Activated T-cell treated with anti-CD3 and anti-CD28 coated beads, Interleukin-2, amount 50 U/mL, for 72 hours (primary cell): ENCODE measurements at places on chromosomes 5 and 9. TPM values are rescaled to one million over a fixed set of nuclear protein-coding genes. Genes with fewer than 3 reads are reported as not detected.

SPATA31A3 gene
- not detected for total RNA-seq

MEIKIN gene
- total RNA-seq: 0.19 TPM

RASEF gene
- not detected for total RNA-seq

GARNL3 gene
- total RNA-seq: 4.7 TPM

SH3GL2 gene
- total RNA-seq: not detected

ASTN2 gene
- 4.2 TPM for total RNA-seq

RFX3 gene
- 20.1 TPM for total RNA-seq

BRINP1 gene
- not detected for total RNA-seq

FOXD4L6 gene
- total RNA-seq: 0.21 TPM

TUSC1 gene
- total RNA-seq: 0.25 TPM

FLT4 gene
- total RNA-seq: 1.7 TPM

FBP2 gene
- not detected for total RNA-seq

PCDHB13 gene
- not detected for total RNA-seq

ORM2 gene
- not detected for total RNA-seq

HSPA9 gene
- 448 TPM for total RNA-seq

PCDHGA6 gene
- total RNA-seq: 0.16 TPM

ADAMTS6 gene
- total RNA-seq: 2.5 TPM

ECM2 gene
- not detected for total RNA-seq

LCN15 gene
- not detected for total RNA-seq

GKAP1 gene
- total RNA-seq: 12.2 TPM

ARHGEF37 gene
- total RNA-seq: 3.7 TPM

GDA gene
- total RNA-seq: not detected

FCN1 gene
- not detected for total RNA-seq

CAMK2A gene
- total RNA-seq: not detected

CHSY3 gene
- not detected for total RNA-seq

ISL1 gene
- not detected for total RNA-seq

CAVIN4 gene
- total RNA-seq: 0.10 TPM

CCDC171 gene
- 4.9 TPM for total RNA-seq

MYOT gene
- total RNA-seq: not detected

CCT5 gene
- total RNA-seq: 218 TPM

COL23A1 gene
- 0.86 TPM for total RNA-seq

SCGB3A2 gene
- not detected for total RNA-seq

FANCG gene
- 116 TPM for total RNA-seq

TAF1L gene
- total RNA-seq: 0.05 TPM

CARTPT gene
- not detected for total RNA-seq

IL7R gene
- 143 TPM for total RNA-seq

RNF180 gene
- not detected for total RNA-seq

NPDC1 gene
- total RNA-seq: 28.7 TPM

DEPDC1B gene
- total RNA-seq: 34.5 TPM

POLE3 gene
- 48.2 TPM for total RNA-seq

INSYN2B gene
- not detected for total RNA-seq

ATP10B gene
- not detected for total RNA-seq

ROPN1L gene
- 0.26 TPM for total RNA-seq

LRRC26 gene
- total RNA-seq: not detected

LURAP1L gene
- not detected for total RNA-seq

CER1 gene
- not detected for total RNA-seq

PCDHGB3 gene
- 0.28 TPM for total RNA-seq

HMCN2 gene
- total RNA-seq: 0.12 TPM

STC2 gene
- total RNA-seq: 59.3 TPM

TERT gene
- 2.5 TPM for total RNA-seq

CRHBP gene
- 0.67 TPM for total RNA-seq

F2RL1 gene
- total RNA-seq: 1.6 TPM
